ENCODE measurements at places on chromosomes 16 and 17.

DNA sequence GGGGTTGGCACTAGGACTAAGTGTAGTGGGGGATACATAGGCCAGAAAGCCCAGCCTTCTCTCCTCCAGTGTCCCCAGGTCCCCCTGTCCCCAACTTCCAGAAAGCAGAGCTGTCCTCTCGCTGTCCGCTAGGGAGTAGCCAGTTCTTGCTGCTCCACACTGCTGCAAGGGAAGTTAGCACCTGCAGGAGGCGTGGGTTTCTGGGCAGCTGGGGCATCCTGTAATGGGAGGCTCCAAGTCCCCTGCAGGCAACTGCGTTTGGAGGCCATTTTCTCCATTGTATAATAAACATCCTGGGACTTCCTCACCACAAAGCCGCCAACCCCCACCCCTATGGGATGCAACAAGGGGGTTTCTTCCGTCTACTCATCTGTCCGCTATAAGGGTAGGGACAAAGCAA, 1.7 kb downstream of the RPRML start:
- no peak for DNase-seq

DNA sequence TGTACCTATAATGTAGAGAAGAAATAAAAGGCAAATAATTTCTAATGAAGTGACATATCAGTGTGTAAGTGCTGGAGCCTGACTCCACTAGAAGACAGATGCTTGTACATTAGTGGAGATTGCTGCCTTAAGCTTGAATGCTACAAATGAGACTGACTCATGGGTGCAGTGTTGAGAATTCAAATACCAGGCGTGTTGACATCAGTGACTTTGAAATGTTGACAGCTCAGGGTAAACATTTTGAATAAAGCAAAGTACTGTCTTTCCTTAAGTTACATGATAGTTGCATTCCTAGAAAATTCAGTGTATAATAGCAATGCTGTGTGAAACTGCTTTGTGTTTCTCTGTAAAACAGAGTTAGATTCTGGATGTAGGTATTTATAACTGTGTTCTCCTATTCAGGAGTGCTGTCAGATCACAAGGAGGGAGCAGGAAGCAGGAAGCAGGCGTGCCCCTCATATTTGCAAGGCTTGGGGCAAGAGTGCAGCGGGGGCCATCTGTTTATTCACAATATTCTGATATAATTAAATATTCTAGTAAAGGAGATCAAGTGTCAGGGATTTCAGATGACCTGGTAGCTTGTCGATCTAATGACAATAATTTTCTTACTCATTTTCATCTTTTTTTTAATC, 119.0 kb downstream of the SPECC1 start:
- no peak for DNase-seq

- no peak for DNase-seq
These were observed 47.8 kb downstream of the MRC2 start for GRCh38 chr17:62675260-62675659.

DNA sequence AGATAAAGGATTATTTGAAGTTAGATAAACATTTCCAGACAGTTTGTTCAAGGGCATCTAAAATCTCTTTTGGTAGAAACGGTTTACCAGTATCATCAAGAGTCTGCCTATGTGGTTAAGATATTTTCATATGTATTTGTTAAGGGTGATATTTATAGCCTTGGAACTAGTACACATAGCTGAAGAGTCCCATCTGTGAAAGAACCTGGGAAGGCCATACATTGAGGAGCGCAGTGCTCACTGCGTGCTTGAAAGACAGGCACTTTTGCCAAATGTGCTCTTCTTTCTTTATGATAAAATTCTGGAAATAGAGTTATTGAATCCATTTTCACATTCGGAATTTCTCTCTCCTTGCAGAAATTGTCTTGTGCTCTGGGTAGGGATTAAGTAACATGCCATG, 7.7 kb downstream of the IGSF6 start:
- DNase-seq = no peak

GRCh38 chr17:76039121-76039520, 12.0 kb upstream of the EVPL start:
- no peak for DNase-seq

DNA sequence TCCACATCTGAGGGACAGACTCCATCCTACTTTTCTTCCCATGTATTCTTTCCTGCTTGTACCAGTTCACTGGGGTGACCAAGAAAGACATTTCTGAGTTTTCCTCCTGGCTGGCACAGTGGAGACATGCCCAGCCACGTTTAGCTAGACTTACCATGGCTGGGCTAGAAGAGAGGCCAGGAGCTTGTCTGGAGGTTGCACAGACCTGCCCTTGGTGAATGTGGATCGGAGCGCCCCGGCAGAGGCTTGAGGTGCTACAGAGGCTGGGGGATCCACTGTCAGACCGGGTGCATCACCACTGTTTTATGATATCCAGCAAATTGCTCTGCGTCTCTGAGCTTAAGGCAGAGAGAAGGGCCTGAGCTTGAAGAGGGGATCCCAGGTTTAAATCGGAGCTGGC, 3.5 kb downstream of the IL4R start:
- DNase-seq = no peak

- no peak for DNase-seq
These were observed 195.3 kb upstream of the RPL38 start for GRCh38 chr17:74008196-74008595.

GRCh38 chr17:47708312-47708863, 14.4 kb downstream of the TBKBP1 start:
- DNase-seq = no peak

DNA sequence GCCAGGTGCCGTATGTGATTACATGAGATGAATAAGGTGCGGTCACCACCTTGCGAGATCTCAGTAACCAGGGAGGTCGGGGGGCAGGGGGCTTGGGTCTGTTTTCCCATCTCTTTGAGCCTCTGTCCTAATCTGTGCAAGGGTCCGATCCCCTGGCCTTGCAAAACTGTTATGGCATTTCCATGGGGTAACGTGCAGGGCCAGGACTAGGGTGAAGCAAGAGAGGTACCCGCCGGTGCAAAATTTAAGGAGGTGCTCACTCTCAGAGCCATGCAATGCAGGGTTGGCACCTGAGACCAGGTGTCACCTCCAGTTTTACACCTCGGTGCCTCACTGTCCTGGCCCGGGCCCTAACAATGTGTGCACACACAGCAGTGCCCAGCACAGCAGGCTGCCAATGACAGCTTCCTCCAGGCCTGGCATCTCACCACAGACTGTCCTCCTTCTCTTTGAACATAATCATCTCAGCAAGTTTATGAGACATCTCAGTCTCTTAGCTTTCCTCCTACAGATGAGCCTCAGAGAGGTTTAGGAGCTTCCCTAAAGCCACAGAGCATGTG, 43.6 kb downstream of the C16orf95 start:
- no peak for DNase-seq

DNA sequence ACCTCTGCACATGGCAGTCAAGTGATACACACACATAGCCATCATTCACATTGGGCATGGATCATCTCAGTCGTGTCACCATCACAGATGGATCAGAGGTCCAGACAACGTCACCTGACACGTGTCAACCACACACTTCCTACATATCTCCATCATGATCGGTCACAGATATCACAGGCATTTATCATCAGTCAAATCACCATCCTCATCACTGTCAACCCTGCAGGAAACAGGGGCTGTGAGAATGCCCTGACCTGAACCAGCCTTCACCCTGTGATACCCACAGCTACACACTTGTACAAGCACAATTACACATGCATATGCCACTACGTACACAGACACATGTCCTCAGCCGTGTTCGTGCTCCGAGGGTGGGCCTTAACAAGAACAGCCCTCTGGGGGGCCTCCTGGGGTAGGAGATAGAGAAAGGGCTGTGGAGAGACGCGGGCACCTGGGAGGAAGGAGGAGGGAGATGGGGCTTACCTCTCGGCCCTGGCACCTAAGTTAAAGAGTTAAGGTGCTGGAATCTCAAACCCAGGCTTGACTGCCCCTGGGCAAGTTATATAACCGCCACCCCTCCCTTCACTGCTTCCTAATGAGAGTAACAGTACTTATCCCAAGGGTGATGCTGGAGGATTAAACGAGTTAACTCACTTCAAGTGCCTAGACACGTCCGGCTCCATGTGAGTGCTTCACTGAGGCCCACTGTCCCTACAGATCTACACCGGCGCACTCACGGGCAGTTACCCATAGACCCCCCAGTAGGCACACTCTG, 1.1 kb downstream of the SLC12A4 start:
- DNase-seq = no peak

DNA sequence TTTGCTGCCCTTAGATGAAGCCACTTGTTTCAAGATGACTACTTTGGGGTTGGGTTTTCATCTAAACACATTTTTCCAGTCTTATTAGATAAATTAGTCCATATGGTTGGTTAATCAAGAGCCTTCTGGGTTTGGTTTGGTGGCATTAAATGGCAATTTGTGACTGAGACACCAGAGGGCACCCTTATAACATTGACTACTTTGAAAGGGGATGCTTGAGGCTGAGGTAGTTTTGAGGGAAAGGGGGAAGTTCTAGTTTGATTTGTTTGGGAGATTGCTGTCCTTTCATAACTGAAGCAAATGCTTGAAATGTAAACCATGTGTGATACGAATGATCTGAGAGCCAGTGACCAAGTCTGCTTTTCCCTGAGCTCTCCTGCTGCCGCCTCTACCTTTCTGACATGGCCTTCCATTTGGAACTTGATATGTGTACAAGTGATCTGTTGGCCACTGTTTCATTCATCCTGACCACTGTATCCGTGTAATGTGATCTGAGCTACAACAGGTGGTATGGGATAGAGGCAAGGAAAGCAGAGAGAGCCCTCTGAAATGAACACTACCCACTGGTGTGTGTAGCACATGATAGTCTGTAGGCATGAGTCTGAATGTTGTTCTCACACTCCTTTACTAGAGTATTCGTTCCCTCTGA, 5.8 kb upstream of the RARA start:
- DNase-seq = peak; percentile 49

- no peak for DNase-seq
These were observed 153.5 kb downstream of the RBFOX3 start for GRCh38 chr17:79457376-79457775.

DNA sequence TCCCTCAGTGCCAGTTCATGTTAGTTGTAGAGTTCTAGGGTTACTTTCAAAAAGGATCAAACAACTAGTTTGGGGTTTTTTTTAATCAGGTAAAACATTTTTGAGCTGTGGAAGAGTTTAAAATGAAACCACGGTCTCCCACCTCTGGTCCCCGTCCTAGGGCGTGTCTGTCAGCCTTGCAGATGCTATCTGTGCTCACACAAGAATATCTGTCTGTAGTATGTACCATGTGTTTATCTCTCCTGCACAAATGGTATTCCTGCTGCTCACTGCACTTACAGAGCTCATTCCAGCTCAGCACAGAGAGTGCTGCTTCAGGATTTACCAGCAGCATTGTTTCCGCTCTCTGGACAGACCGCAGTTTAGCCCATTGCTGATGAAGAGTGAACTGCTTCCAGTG, 38.9 kb downstream of the UBN1 start:
- no peak for DNase-seq
